ENCODE measurements at places on chromosomes 1 and 21.

GRCh38 chr1:8022395-8023286, 3.5 kb downstream of the ERRFI1 start:
- DNase-seq = no peak

GRCh38 chr1:39900662-39901463, 854 bp downstream of the MYCL start:
- no peak for DNase-seq

DNA sequence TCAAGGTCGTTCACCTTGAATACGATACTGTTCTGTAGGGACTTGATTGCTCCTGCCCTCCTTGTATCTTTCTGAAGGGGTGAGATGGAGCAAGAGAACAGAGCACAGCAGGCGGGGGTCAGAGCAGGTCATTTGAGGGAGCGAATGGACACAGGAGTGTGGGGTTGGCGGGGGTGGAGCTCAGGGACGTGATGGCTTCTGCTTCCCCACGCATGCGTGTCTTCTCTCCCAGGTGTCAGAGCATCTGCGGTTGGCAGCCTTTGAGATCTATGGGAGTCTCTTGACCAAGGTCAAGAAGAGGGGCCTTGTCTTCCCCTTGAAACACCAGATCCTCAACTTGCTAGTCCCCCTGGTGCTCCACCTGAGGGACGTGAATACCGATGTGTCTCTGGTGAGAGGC, 63.9 kb downstream of the INAVA start:
- DNase-seq = no peak

- no peak for DNase-seq
Observed at GRCh38 chr21:34609244-34609932, 5.5 kb downstream of the RCAN1 start.

- no peak for DNase-seq
Observed at GRCh38 chr1:180950321-180950720, 37.6 kb downstream of the KIAA1614 start.

DNA sequence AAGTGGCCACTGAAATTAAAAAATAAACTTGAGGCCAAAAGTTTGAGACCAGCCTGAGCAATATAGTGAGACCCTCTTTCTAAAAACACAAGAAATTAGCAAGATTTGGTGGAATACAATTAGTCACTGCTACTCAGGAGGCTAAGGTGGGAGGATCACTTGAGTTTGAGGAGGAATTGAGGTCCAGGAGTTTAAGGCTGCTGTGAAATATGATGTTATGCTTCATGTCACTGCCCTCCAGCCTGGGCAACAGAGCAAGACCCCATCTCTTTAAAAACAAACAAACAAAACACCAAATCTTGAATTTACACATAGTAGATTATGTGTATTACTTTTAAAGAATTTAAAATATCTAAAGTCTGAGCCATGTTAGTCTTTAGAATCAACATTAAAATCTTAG, 6.3 kb upstream of the FNBP1L start:
- no peak for DNase-seq

DNA sequence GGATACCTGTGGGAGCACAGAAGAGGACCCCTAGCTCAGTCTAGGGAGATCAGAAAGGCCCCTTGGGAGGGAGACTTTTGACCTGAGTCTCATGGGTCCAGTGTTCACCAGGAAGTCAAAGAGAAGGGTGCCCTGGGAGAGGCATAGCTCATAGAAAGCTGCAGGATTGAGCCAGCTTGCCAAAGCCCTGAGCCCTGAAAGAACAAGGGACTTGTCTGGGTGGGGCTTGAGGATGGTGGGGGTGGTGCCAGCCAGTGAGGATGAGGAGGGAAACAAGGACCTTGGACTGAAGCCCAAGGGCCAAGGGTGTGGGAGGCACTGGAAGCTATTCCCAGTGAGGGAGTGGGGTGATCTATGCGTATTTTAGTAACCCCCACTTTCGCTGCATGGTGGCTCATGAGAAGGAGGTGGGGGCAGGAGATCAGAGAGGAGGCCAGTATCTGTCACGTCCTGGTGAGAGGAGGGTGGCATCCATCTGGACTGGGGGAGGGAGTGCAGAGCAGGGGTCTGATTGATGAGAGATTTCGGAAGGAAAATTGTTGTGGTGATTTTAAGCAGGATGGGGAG, 28.4 kb downstream of the DMBX1 start:
- DNase-seq = no peak

GRCh38 chr1:178465011-178465410, 31.8 kb downstream of the CLEC20A start:
- no peak for DNase-seq

DNA sequence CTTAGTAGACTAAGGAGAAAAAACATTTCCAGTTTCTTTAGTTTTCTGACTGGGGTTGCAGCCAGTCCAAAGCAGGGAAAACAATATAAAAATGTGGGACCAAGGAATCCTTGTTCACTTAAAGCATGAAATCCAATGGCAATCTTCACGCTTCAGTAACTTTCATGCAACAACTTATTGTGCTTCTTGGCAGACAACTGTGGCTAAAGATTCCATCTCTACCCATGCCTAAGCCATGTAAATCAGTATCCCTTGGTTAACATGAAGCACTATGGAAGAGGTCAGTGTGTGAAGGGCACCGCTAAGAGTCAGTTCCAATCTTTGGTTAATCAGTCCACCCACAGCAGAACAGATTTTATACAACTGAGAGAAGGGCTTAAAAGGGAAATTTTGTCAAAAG, 201.8 kb upstream of the GREM2 start:
- DNase-seq = no peak

- DNase-seq = no peak
Observed at GRCh38 chr1:64933296-64934070, 32.9 kb downstream of the JAK1 start.

DNA sequence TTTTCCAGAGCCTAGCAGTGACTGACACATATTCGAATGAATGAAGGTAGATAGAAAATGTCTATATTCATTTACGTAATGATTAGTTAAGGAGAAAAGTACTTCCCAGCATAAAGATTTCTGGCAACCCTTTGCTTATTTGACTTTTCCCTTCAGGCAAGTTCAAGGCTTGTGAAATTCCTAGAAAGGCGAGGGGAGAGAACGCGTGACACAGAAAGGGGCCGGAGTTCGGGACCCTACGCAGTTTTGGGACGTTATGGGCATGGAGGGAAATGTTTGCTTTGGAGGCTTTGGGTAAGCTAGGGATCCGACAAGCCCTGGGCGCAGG, 472 bp upstream of the USP25 start:
- no peak for DNase-seq

- no peak for DNase-seq
Observed at GRCh38 chr1:7831458-7831857, 21.4 kb downstream of the UTS2 start.

- DNase-seq = no peak
Observed at GRCh38 chr1:89904219-89904980, 83.6 kb downstream of the LRRC8D start.

DNA sequence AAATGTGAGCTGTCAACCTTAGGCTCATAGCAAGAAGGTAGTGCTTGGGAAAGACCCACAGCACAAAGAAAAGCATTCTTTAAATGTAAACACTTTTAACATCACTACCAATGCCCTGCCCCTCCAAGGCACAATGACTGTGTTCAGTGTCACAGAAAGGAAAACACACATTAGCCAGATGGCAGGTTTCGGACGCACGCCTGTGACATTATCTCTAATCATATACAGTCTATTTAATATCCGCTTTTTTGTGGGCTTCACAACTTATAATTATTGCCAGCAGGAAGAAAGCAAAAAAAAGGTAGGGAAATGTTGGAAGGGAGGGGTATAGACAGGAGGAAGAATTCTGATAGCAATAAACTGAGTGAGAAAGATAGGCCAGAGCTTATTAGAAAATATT, 112.4 kb upstream of the BEND5 start:
- no peak for DNase-seq

- no peak for DNase-seq
Observed at GRCh38 chr1:101364370-101365120, 127.7 kb downstream of the S1PR1 start.

- DNase-seq = no peak
Observed at GRCh38 chr1:75841421-75841820, 44.7 kb downstream of the MSH4 start.

DNA sequence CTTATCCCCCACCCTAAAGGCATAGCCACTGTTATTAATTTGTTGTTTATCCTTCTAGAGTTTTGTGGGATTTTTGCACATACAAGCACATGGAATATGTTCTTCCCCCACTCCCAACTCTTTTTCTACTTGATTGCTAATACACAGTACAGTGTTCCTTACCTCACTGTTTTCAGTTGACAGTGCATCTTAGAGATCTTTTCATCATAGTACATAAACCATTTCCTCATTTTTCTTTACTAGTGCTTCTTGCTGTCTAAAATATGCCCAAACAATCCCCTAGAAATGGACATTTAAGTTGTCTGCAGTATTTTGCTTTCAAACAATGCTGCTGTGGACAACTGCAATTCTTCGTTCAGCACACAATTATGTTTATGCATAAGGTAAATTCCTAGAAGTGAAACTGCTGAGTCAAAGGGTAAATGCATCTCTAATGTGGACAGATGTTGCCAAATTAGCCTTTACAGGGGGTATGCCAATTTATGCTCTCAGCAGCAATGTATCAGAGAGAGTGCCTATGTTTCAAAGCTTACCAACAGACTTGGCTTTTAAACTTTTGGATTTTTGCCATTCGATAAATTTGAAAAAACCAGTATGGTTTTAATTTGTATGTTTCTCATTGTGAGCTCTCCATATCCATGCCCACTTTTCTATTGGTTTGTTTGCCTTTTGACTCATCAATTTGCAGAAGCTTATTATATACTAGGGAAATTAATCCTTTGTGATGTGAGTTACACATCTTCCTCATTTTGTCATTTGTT, 132.6 kb downstream of the MRPS6 start:
- no peak for DNase-seq

- DNase-seq = no peak
Observed at GRCh38 chr1:232655028-232655745, 25.3 kb upstream of the SIPA1L2 start.

- no peak for DNase-seq
Observed at GRCh38 chr1:87108228-87108627, 193.8 kb downstream of the HS2ST1 start.

DNA sequence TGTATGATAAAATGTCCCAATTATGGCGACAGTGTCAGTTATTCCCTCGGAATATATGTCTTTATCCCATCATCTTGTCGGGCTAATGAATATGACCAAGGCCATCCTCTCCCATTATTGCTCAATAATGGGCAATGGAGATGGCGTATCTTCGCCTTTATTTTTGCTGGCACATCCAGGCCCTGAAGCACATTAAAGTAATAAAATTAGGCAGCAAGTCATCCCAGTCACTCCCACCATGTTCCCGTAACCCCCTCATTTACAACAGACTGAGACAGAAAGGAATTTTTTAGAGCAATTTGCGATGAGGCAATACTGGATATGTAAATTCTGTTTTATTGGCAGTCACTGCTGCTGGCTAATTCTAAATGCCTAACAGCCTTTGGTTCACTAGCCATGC, 35.3 kb downstream of the CLIC6 start:
- DNase-seq = no peak

- no peak for DNase-seq
Observed at GRCh38 chr1:18716112-18716784, 85.6 kb downstream of the PAX7 start.

DNA sequence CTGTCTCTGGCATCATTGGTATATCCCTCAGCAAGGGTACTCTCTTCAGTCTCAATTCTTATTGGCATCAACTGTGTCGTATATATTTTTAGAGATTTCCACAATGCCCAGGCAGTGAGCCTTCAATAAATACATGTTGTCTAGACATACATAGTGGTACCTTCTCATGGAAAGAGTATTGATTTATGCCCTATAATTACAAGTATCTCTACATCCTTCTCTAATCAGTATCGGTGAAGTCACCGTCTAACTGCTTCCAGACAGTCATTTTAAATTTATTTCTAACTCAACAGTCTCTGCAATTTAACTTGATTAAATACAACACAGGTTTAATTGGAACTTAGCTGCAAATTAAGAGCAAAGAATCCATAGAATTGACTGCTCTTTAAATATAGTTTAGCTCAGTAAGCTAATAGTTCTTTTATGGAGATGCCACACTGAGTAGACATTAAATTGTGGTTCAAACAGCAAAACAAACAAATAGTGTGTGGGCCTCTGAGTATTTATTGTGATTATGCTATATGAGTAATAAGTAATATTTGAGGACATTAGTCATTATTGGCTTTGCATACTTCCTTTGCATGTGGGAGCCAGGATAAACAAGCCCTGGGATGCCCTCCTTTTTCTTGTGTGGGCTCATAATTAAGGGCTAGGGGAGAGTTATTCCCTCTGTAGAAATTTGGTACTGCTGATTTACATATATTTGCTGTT, 126.9 kb upstream of the DUSP10 start:
- no peak for DNase-seq

DNA sequence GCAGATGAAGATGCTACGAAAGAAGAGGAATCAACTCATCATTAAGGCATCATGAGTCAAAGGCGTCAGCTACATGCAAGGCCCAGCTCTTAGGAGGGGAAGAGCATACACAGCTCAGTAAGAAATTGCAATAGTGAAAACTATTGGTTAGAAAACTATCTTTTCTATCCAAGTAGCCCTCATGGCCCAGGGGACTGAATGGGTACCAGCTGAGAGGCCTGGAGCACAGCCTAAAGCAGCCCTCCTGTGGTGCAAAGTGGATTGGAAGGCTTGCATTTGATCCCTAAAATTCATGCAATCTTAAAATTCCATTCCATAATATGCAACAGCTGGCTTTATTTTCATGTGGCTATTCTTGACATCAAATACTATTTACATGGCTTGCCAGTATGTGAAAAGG, 251.8 kb upstream of the USP24 start:
- DNase-seq = no peak

GRCh38 chr1:213997038-213997771, 9.4 kb downstream of the PROX1 start:
- no peak for DNase-seq

DNA sequence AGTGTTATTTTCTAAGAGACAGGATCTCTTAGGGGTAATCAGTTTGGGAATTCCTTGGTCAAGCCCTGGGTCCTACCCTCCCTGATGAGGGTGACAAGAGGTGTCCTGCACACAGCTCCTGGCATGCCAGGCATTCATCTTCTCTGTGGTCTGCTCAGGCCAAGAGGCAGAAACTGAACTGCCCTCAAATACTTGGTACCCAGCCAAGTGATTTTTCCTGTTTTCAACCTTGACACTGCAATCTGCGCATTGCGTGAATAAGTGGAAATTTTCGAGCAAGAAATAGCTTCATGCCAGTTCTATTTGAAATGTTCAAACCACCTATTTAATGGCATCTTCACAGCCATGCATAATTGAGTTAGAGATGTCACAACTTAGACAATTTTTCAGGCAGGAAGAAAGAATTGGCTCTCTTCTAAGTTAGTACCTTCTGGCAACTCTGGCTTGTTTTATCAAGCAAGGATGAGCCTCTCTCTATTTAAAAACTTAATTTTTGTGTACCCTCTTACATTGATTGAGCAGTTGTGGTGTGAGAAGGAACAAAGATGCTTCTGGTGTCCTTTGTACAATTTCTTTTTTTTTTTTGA, 27.0 kb downstream of the DNM3 start:
- DNase-seq = no peak

Data from esophagus squamous epithelium (tissue), 5 donors.